ENCODE measurements at places on chromosomes 5 and 9. TPM values are rescaled to one million over a fixed set of nuclear protein-coding genes. Genes with fewer than 3 reads are reported as not detected.

The SH2D3C gene
- total RNA-seq: 29.9 TPM

The WNK2 gene
- 2.8 TPM for total RNA-seq

The ADAMTS16 gene
- not detected for total RNA-seq

The EPB41L4A gene
- not detected for total RNA-seq

The PCDHGA7 gene
- not detected for total RNA-seq

The ANKRD18A gene
- total RNA-seq: 2.3 TPM

The MSMP gene
- total RNA-seq: 0.67 TPM

The HMCN2 gene
- total RNA-seq: not detected

The SHB gene
- 3.2 TPM for total RNA-seq

The CTNNA1 gene
- 85.6 TPM for total RNA-seq

The ZFP2 gene
- 0.69 TPM for total RNA-seq

The ADCY2 gene
- not detected for total RNA-seq

The IARS1 gene
- 247 TPM for total RNA-seq

The SLC6A18 gene
- total RNA-seq: not detected

The PCDH12 gene
- total RNA-seq: 0.61 TPM

The OR1J2 gene
- not detected for total RNA-seq

The BTNL8 gene
- not detected for total RNA-seq

The FAXDC2 gene
- total RNA-seq: not detected

The ADAMTS6 gene
- 1.9 TPM for total RNA-seq

The PCDHGB2 gene
- 0.11 TPM for total RNA-seq

The C5orf47 gene
- total RNA-seq: not detected

The KCNIP1 gene
- not detected for total RNA-seq

The RNF183 gene
- total RNA-seq: 0.27 TPM

The NACC2 gene
- total RNA-seq: 6.2 TPM

The GNAQ gene
- total RNA-seq: 17.8 TPM

The NOXA1 gene
- 0.72 TPM for total RNA-seq

The LCN9 gene
- not detected for total RNA-seq

The PCDHA7 gene
- total RNA-seq: not detected

The ARAP3 gene
- total RNA-seq: 5.9 TPM

The MAT2B gene
- 71.6 TPM for total RNA-seq
